Testis (tissue), 5 donors: ENCODE measurements at places on chromosomes 6 and 20.

DNA sequence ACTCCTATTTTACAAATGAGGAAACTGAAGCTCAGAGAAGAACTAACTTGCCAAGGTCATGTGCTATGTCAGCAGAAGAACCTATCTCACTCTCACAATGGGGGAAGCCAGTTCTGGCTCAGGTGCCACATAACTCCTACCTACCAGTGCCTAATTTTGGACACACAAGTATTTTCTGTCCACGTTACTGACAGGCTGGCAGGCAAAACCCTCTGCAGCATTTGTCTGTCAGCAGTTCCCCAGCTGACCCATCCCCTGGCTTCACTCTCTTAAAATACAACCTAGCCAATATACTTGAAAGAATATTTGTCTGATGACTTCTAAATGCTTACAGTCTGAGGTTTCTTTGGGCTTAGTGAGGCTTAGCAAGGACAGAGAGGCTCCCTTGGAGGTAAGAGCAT lies 15.5 kb downstream of the GSS start:
- DNase-seq: no peak
- H3K27me3 ChIP-seq: no peaks in the 10 kb centered on the region
- no peaks in the 10 kb centered on the region for H3K36me3 ChIP-seq
- no peak overlapping the region for H3K27ac ChIP-seq
- H3K4me3 ChIP-seq: no peak overlapping the region

- no peaks in the 10 kb centered on the region for H3K36me3 ChIP-seq
- peak; percentile 34 for DNase-seq
These were observed 190.8 kb downstream of the MTFR2 start for GRCh38 chr6:136059308-136059707.

DNA sequence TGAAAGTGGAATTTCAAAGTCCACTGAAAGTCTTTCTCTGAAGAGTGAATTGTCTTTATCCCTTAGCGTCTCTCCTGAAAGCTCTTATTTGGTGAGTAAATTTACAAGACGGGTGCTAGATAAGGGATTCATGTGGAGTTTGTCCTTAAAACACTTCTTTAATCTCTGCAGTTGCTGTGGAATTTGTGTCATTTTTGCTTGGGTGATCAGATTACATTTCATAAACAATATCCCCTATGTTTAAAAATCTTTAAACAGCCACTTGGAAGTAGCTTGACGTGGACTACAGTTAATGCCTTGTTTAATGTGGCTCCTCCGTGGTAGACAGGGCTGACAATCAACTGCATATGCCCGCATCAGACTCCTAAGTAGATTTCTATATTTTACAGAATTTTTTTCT lies 175.4 kb upstream of the ZNF217 start:
- H3K27me3 ChIP-seq: no peaks in the 10 kb centered on the region
- no peaks in the 10 kb centered on the region for H3K4me1 ChIP-seq
- H3K4me3 ChIP-seq: no peak overlapping the region
- no peak overlapping the region for H3K27ac ChIP-seq
- no peak for DNase-seq

- DNase-seq: no peak
- H3K27ac ChIP-seq: no peak overlapping the region
- H3K4me1 ChIP-seq: no peaks in the 10 kb centered on the region
- no peak overlapping the region for H3K4me3 ChIP-seq
These were observed 153.8 kb downstream of the UNC5CL start for GRCh38 chr6:40885139-40885774.
